NCI-H1694 treated with DMSO at 0.1 percent for 48 hours (cell line): ENCODE measurements at places on chromosomes 1 and 21.
A peak's percentile ranks its signal among the peaks of the same experiment; 100 is the strongest.

- DNase-seq, result peak; percentile 76
These were observed 580 bp downstream of the RBM34 start for GRCh38 chr1:235160383-235160956.

DNA sequence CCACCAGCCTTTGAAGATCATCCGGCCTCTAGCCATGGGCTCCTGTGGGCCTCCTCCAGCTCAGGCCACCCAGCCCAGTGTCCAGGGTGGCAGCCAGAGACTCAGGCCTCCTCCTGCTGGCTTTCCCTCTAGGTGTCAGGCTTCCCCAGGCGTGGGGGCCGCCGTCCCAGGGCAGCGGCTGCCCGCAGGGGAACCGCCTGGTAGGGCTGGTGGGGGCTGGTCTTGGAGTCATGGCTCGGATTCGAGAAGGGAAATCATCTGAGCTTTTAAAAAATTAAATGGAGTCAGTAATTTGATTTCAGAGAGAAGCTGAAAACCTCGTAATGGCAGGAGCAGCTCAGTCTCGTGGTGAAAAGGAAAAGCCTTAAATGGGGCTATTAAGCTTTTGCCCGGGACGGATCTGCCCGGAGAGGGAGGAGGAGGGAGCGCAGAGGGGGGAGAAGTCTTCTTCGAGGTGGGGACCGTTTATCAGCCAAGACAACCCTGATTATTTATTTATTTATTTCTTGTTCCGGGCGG is 66.4 kb upstream of the TARDBP start:
- DNase-seq, result no peak

DNA sequence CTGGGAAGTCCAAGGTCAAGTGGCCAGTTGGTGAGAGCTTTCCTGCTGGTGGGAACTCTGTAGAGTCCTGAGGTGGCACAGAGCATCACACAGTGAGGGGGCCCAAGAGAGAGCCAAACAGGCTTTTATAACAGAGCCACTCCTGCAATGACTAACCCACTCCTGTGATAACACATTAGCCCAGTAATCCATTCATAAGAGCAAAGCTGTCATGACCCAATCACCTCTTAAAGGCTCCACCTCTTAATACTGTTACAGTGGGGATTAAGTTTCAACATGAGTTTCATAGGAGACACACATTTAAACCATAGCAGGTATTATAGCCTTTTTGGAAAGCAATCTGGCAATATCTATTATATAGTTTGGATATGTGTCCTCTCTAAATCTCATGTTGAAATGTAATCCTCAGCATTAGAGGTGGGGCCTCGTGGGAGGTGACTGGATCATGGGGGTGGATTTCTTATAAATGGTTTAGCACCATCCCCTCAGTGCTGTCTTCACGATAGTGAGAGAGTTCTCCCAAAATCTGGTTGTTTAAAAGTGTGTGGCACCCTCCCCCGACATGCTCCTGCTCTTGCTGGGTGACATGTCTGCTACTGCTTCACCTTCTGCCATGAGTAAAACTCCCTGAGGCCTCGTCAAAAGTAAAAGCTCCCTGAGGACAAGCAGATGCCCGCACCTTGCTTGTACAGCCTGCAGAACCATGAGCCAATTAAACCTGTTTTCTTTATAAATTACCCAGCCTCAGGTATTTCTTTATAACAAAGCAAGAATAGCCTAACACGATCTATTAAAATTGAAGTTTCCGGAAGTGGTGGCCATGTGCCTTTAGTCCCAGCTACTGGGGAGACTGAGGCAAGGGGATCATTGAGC is 64.5 kb downstream of the CD58 start:
- DNase-seq, result no peak

- no peak for DNase-seq
These were observed 57.9 kb downstream of the ACBD6 start for GRCh38 chr1:180444522-180444921.

DNA sequence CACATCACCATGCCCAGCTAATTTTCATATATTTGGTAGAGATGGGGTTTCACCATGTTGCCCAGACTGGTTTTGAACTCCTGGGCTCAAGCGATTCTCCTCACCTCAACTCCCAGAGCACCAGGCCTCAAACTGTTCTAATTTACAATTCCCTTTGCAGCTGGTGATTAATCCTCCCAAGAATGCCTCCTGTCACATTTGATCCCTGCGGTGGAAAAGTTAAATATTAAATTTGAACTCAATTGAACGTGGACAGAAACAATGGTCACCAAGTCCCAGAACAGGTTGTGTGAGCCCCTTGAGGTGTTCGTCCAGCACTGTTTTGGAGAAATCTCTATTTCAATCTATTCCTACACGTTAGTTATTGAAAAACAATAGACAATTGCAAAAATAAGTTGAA is 2.0 kb upstream of the ANKRD35 start:
- no peak for DNase-seq

- no peak for DNase-seq
These were observed 51.3 kb upstream of the CXADR start for GRCh38 chr21:17461582-17461981.

DNA sequence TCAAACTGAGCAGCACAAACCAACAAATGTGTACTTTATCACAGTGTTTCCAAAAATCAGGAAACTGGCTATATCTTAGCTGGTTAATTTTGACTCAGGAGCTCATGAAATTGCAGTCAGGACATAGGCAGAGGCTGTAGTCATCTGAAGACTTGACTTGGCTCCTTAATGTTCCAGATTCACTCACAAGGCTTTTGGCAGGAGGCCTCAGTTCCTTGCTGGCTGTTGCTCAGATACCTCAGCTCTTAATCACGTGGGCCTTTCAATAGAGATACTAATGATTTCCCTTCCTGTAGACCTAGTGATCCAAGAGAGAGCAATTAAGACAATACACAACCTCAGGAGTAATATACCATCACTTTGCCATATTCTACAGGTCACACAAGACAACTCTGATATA is 537.7 kb downstream of the BRINP3 start:
- DNase-seq, result no peak

GRCh38 chr1:25566176-25566729 is 22.8 kb downstream of the LDLRAP1 start:
- DNase-seq, result peak; percentile 10

GRCh38 chr1:59104191-59104760 is 192.6 kb upstream of the FGGY start:
- DNase-seq, result no peak

DNA sequence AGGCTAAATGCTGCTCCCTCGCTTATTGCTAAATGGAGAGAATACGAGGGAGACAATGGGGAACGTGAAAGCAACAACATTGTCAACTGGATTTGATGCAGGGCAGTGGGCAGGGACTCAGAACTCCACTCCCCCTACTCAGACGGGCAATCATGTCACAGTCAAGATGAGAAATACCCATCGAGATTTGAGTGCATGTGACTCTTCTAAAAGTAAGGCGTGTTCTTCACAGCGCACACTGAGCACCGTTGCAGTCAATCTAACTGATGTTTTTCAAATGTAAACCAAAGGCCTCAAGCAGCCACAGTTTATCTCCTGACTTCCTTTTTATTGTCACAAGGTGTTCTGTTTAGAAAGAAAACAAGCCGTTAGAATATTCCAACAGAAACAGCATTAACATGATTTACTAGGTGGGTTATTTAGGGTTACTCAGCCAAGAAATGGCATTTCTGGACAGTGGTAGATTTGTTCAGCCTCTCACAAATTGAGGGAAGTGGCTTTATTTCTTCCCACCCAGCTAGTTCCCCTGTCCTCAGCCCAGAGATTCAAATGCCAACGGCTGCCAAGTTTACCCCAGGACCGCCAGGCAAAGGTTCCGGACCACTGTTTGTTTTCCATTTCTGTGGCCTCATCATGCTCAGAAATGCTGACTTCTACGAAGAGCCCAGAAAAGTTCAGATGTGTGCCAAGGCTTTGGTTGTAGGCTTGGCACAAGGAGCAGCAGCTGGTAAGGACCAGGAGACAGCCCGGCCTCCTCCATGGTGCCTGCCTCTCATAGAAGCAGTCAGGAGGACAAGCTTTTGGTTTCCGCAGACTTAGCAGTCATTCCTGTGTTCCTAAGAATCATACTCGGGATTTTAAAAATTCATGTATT is 171.4 kb downstream of the KIF26B start:
- no peak for DNase-seq

GRCh38 chr1:112454316-112454715 is 54.4 kb upstream of the WNT2B start:
- no peak for DNase-seq

DNA sequence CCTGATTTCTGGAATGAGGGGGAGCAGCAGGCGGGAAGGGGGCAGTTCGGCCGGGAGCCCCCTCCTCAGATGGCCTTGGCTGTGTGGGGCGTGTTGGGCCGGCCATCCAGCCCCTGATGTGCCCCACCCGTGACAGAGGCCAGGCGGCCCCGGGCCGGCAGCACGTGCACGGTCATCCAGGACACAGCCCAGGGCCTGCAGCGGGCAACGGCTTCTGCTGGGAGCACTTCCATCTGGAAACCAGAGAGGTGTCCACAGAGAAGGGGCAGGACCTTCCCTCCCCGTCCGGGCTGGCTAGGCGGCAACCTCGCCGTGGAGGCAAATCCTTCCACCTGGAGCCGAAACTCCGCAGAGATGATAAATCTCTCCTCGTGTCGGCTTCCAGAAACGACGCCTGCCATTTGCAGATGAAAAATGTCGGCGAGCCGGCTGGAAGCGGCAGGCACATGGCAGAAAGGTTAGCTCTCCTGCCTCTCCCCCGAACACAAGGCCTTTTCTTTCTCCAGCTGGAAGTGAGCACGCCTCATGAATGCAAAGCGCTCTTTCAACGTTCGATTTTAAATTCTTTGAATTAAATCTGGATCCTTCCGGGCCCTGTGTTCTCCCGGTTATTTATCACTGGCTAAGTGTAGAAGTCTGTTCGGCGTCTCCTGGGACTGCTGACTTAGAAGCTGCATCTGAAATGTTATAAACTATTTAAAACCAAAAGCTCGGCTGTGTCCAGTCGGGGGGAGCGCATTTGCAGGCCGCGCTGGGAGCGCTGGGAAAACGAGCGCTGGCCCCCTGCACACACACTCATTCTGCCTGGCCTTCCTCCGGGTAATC is 9.4 kb upstream of the ACTRT2 start:
- no peak for DNase-seq

DNA sequence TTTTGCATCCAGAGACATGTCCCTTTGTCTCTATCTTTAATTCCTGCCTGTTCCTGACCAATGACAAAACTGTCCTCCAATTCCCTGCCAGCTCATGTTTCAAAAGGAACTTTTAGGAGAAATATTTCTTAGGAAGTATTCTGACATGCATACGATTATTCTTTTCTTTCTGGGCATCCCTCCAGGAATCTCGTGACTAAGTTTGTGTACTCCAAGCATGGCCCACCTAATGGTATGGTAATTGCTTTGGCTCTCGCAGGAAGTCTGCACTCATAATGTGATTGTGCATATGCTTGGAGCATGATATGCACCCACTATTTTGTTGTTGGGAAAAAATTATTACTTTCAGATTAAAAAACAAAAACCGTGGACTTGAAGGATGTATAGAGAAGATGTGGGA is 256.4 kb downstream of the PRDM2 start:
- no peak for DNase-seq

DNA sequence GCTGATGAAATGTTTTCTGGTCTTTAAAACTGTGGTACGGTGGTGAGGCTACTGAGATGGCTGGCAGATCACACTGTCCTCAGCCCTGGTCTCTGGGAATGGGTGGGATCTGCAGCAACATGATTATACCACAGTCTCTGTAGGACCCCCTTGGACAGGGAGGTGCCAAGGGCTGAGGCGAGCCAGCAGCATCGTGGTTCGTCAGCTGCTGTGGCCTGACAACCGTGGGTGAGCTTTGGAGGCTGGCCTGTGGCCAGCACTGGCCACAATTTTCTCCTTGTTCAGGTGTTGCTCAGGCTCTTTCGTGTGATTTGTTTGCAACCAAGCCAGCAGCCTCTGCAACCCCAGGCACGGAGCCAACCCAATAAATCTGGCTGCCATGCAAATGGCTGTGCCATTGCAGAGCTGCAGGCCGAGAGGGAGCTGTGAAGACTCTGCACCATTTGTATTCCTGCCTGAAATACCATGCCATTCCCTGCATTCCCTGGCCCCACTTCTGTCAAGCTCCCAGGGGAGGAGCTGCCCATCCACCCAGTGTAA is 70.9 kb downstream of the PCP4 start:
- DNase-seq, result peak; percentile 32

GRCh38 chr21:19239696-19240095 is 836.1 kb upstream of the TMPRSS15 start:
- no peak for DNase-seq

DNA sequence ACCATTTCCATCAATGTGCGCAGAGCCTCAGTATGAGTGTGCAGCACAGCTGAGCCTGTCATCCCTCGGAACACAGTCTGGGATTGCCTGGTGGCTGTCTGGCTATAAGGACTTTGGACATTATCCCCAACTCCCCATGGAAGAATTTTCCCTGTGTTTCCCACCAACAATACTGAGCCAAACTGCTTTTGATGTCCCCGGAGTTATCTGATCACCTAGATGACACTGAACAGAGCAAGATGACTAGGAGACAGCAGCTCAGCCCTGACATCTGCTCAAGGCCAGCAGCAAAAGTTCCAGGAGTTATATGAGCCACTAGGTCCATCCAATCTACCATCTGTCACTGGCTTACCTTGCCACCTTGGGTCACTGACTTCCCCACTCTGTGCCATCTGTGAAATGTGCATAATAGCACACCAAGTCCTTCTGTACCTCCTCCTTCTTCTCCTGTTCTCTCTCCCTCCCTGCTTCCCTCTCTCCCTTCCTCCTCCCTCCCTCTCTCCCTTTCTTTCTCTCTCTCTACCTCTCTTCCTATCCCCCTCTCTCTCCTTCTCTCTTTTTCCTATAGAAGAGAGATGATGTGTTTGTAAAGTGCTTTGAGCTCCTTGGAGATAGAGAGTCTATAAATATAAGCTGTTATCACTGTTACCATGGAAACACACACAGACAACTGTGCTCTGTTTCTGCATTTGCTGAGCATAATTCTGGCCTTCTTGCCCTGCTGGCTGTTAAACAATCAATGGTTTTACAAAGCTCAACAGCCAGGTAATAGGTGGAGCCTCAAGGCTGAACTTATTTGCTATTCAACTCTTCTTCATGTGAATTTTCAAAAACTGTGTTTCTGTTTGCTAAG is 19.7 kb upstream of the ATP1B1 start:
- DNase-seq, result peak; percentile 36

DNA sequence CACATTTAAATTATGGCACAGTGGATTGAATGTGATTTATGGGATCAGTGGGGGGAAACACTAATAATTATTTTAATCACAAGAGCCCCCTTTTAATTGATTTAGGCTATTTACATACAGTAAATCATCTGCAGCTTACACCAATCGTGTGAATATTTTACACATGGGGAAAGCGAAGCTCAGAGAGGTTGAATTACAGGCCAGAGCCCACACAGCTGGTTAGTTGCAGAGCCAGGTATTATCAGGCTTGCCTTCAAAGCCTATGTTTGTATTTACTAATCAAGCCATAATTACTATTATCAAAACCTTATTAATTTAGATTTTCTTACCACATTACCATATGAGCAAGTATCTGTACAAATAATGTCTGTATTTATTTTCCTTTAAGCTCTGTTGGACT is 749 bp downstream of the SDCCAG8 start:
- DNase-seq, result no peak

- DNase-seq, result no peak
These were observed 128.2 kb downstream of the LBR start for GRCh38 chr1:225299624-225300023.
